ENCODE measurements at places on chromosomes 12 and 14.

DNA sequence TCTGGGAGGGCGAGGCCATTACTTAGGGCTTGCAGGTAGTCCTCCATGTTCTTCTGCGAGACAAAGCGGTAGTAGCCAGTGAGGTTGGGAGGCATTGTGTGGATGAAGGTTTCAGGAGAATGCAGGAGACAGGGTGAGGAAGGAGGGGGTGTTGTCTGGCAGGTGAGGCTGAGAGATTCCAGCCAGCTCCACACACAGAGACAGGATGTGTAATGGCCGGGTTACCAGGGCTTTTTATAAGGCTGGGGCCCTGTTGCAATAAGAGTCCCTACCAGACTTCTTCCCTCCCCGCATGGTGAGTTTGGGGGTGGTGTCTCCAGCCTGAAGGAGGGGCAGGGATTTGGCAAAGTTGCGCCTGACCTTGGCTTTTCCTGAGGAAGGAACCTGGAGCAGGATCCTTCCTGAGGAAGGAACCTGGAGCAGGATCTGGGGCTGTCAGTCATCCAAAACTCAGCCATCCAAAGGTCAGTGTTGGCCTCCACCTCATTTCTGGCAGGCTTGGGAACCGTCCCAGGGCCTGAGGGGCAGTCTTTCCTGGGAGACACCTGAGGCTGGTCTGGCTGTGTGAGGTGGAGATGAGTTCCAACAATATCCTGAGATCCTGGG lies at the start of gene RBP5:
Gene RBP5 (minus strand): TSS at position 209 of the 606 bp plus-strand sequence. CDS start 114 bp downstream, at position 95.
- DNase-seq, result no peak

DNA sequence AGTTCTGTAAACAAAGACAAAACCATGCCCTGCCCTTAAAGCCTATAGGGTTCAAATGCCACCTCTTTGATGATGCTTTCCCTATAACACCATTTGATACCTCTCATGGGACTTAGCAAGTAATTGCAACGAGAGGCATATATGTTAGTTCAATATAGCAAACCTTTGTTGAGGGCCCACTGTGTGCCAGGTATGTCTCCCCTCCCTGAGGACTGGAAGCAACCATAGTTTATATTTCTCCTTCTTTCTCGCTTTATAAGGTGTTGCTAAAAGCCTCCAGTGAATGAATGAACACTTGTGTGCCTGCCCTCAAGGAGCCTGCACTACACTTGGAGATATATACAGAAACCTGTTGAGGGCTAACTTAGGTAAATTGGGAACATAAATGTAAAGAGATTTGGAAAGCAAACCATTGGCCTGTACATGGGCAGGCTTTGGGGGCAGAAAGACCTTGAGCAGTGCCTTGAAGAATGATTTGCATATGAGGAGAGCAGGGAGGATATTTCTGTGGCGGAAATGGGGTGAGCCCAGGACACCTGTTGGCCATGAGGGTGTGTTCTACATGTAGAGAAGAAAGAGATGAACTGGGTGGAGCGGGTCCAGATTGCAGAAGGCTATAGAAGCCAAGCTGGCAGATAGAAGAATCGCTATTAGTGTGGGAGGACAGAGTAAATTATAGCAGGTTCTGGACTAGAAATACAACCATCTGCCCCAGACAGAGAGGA lies 1.8 kb upstream of the CKAP4 start:
- DNase-seq, result no peak

DNA sequence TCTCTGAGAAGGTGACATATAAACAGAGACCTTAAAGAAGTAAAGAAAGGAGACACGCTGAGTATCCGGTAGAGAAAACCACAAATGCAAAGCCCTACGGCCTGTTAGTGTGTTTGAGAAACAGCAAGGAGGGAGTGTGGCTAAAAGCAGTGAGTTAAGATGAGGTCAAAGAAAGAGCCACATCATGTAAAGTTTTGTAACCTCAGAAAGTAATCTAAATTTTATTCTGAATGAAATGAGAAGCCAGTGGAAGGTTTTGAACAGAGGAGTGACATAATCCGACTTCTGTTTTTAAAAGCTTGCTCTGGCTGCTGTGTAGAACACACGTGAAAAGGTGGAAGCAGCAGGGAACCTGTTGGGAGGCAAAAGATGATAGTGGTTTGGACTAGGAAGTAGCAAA lies 32.6 kb downstream of the PPP2R5E start:
- no peak for DNase-seq

DNA sequence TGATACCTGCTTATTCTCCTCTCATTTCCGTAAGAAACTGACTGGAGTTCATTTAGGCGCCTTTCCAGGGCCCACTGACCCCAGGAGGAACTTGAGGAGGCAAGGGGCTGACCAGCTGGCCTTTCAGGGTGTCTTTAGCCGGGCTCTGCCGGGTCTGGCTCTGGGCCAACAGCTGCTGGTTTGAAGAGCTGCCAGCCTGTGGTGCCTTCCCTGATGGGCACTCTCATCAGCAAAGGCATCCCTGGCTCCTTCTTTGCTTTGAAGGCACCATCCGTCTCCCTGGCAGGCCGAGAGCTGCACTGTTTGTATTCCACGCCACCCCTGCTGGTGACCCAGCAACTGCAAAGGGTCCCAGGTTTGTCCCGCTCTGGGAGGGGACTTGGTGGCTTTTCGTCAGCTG lies 42.0 kb downstream of the IQSEC3 start:
- DNase-seq, result peak; percentile 51

- DNase-seq, result peak; percentile 61
Observed at GRCh38 chr14:91158091-91158790, 44.4 kb downstream of the DGLUCY start.

- DNase-seq, result peak; percentile 67
Observed at GRCh38 chr12:75913502-75914351, 117.8 kb downstream of the PHLDA1 start.

GRCh38 chr12:132711080-132711843 lies 620 bp downstream of the PGAM5 start:
- peak; percentile 15 for DNase-seq

GRCh38 chr12:106122004-106122403 lies 16.8 kb downstream of the NUAK1 start:
- DNase-seq, result no peak

GRCh38 chr12:62103748-62104147 lies 156.5 kb upstream of the USP15 start:
- DNase-seq, result no peak

DNA sequence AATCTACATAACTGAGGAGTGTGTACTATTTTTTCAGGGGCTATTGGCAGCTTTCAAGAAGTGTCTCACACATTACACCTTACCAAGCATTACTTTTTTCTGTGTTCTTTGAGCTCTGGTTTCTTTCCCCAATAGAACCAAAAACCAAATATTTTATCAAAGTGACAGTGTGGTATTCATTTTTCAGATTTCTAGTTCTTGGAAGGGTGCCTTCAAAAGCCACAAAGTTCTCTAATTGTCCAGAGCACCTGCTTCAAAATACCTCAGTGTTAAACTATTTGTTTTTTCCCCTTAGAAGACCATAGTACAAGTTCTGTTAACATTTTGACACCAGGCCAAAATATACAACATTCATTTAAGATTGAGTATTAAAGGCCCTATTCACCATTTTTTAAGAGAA lies 515.7 kb downstream of the ETNK1 start:
- no peak for DNase-seq

- DNase-seq, result no peak
Observed at GRCh38 chr12:26428420-26428819, 233.0 kb downstream of the SSPN start.

DNA sequence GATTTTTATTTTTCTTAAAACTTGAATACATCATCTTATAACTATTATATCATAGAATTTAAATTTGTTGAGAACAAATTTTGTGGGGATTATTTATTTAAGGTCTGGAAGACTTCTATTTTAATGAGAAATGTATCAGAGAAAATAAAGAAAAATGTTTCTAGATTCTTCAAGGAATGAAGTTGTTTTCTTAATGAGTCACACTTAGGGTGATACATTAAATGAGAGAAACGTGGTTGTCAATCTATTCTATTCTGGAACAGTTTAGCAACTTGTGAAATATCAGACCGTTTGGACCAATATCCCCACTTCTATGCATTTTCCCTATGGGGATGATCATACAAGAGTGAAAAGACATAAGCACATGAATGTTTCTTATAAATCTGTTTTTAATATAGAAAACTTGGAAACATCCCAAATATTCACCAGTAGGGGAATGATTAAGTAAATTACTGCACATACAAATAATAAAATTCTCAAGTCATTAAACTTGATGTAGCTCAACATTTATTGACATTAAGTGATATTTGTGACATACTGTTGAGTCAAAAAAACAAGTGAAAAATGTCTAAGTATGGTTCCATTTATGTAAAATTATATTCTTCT lies 88.5 kb downstream of the E2F7 start:
- no peak for DNase-seq

- no peak for DNase-seq
Observed at GRCh38 chr12:46858368-46858767, 32.6 kb upstream of the SLC38A4 start.

DNA sequence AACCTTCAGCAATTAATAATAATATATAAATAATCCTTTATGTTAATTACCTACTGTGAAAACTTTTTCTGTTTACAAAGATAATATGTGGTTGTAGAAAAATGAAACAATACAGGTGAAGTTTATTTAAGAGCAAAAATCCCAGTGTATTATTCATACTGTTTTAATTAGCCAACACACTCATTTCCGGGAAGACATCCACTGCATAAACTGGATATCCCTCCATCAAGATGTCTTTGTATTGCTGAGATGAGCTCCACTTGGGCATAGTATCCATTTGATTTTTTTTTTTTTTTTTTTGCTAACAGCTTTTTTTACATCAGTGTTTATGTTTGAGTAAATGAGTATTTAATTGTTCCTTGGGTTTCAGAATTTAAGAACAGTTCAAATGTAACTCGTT lies 13.7 kb upstream of the DERA start:
- DNase-seq, result no peak

- DNase-seq, result no peak
Observed at GRCh38 chr14:54709444-54709843, 142.5 kb downstream of the SAMD4A start.

DNA sequence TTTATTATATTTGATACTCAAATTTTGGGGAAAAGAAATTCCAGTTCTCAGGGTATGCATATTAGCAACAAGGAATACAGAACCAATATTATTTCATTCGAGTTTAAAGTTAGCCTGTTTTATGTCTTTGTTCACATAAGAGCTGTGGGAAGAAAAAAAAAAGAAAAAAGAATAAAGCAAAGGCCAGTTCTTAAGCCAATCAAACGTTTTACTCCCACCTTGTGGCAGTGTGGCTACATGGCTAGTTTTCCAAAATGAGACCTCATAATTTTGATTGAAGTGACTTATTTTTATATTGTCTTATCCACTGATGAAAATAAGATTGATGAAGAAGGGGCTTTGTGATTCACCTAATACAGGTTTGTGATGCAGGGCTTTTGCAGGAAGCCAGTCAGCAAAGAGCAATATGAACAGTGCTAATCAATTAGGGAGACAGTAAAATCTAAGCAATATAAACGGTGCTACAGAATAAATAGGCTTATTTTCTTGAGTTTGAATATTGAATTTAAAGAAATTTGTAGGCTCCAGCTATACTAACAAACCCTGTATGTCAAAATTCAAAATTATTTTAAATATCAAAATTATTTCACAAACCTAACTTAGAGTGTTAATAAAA lies 624.1 kb upstream of the FOXG1 start:
- DNase-seq, result peak; percentile 75

DNA sequence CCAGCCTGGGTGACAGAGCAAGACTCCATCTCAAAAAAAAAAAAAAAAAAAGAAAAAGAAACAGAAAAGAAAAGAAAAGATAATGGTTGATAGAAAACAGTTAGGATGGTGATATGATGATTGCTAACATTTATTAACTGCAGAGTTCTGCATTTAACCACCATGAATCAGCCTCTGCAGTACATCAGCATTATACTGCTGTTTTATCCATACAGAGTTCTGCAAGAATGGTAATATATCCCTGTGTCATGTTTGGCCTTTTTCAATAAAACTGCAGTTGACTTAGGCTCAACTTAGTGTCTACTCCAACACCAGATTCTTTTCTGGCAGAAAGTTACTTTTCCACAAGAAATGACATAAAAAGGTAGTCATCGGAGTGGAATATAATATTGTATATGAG lies 62.6 kb downstream of the DUSP6 start:
- no peak for DNase-seq

DNA sequence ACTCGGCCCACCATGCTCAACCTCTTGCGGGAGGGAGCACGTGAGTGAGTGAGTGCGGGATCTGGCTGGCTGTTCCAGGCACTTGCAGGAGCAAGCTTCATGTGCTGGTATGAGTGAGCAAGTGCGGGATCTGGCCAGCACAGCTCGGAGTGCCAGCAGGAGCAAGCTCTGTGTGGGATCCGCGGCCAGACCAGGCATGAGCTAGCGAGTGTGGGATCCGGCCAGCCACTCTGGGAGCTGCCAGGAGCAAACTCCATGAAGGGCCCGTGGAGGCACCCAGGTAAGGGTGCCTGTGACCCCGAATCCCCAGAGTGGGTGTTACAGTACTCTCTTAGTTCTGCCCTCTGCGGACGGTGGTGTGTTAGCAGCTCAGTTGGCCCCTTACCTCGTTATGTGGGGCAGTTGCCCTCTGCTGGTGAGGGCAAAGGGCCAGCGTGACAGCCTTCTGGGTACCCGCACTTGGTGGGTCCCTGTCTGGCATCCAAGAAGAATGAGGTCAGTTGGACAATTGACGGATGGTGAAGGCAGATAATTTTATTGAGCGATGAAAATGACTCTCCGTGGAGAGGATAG lies 38.3 kb downstream of the RAD51B start:
- DNase-seq, result no peak

- DNase-seq, result no peak
Observed at GRCh38 chr14:29370024-29370423, 557.6 kb downstream of the PRKD1 start.

GRCh38 chr12:51953864-51954263 lies 2.4 kb downstream of the ACVR1B start:
- DNase-seq, result no peak

GRCh38 chr12:57735952-57736740 lies 2.4 kb downstream of the AGAP2 start:
- DNase-seq, result no peak

DNA sequence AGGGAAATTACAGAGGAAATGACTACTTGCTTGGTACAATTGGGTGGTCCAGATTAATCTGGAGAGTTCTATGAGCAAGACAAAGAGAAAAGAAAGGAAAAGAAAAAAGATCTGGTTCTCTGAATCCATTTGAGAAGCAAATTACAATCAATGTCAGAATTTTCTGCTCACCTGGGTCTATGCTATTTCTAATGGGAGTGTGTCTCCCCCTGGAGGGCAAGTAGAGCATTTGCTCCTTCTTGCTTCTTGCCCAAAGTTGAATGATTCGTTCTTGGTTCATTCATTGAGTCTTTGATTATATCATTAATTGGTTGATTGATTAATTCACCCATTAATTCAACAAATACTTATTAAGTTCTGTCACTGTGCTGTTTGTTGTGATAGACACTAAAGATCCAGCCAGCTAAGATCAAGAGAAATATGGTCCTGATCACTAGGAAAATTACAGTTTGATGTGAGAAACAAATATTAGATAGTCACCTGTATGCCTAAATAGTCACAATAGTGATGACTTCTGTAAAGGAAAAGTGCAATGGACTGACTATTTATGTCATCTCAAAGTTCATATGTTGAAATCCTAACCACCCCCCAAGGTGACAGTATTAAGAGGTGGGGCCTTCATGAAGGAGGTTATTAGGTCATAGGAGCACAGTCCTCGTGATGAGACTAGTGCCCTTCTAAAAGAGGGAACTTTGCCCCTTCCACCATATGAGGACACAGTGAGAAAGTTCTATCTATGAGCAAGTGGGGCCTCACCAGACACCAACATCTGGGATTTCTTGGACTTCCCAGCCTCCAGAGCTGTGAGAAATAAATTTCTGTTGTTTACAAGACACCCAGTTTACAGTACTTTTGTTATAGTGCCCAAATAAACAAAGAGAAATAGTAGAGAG lies 8.0 kb upstream of the ASB8 start:
- DNase-seq, result peak; percentile 67
